ENCODE measurements at places on chromosomes 1 and 21.

GRCh38 chr1:161726473-161727255 lies 5.3 kb downstream of the FCRLB start:
- peak; percentile 81 for DNase-seq

DNA sequence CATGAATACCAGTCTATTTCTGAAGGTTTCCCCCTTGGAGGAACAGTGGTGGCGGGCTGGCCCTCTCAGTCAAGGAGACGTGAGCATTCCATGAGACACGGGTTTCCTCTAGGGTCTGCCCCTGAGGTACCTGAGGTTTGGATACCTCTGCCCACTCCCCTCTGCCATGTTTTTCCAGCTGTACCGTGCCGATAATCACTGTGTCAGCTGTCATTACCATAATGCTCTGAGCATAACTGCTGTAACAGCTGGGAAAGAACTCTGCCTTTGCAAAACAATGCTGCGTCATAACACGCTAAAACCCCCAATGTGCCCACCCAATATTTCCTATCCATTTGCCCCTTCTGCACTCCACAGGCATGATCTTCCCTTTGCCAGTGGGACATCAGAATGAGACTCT lies 425.1 kb downstream of the KIF26B start:
- DNase-seq, result no peak

DNA sequence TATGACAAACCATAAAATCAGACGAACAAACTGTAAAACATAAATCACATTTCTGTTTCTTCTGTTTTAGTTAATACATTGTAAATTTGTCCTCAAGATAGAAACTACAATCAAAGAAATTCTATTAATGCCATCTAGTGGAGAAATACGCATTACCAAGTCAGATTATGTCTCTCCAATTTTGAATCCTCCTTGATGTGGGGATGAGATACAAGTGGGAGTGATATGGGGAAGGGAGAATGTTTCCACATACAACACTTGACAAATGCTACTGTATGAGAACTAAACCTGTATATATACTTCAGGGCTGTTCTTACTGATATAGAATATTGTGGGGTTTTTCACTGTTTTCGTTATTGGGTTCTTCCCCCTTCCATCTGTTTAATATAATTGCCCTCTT lies 2.6 kb downstream of the HFM1 start:
- no peak for DNase-seq

- DNase-seq, result no peak
Measured at GRCh38 chr21:43942201-43942600, 69.9 kb upstream of the TRAPPC10 start.

GRCh38 chr1:246748867-246749266 lies 24.7 kb downstream of the SCCPDH start:
- DNase-seq, result no peak

DNA sequence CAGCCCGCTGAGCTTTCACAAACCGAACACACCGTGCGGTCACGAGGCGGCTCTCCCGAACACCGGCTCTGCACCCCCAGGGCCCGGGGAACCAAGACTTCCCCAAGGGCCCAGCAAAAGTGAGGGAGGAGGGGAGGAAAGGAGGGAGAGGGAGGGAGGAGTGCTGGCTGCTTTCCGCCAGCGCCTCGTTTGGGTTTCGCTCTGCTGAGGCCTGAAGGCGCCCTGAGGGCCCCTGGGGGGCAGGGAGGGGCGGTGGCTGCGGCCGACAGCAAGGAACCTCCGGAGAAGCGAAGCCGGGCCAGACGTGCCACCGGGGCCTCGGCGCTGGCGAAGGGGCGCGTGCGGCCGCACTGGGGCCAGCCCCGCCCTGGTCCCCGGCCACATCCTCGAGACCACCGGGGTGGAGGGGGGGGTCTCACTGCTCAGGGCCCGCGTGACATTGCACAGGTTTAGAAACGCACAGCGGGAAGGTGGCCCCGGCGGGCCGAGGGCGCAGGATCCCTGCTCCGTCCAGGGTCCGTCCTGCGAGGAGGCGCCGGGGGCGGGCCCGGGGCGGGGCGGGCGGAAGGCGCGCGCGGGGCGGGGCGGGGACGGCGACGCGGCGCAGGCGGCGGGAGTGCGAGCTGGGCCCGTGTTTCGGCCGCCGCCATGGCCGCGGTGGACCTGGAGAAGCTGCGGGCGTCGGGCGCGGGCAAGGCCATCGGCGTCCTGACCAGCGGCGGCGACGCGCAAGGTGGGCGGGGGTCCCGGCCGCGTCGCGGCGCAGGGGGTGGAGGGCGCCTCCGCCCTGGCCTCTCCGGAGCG lies at the start of gene PFKL:
PFKL (plus strand) TSS at position 596 of the 804 bp plus-strand sequence; CDS start at position 649, 53 bp downstream.
- no peak for DNase-seq

Data from omental fat pad (tissue), 4 donors.